T-helper 2 cell treated with Interferon-gamma antibody and Interleukin-4, amounts not matched to agents 100 ng/mL and 5 ng/mL, for 36 hours (primary cell): ENCODE measurements at places on chromosomes 3 and 15. TPM values are rescaled to one million over a fixed set of nuclear protein-coding genes. Genes with fewer than 3 reads are reported as not detected.

The MUC4 gene
- 0.34 and 0.39 TPM in 2 replicates for total RNA-seq

The SMCO1 gene
- total RNA-seq = not detected in 2 replicates

The CLDN1 gene
- 0.39 TPM in 2 replicates for total RNA-seq

The LRRC31 gene
- total RNA-seq = not detected in 2 replicates

The B3GNT5 gene
- total RNA-seq = 2.8 and 3.3 TPM in 2 replicates

The SNURF gene
- 7.0 and 12.6 TPM in 2 replicates for total RNA-seq

The ZIC1 gene
- not detected in 2 replicates for total RNA-seq

The ANKRD34C gene
- not detected in 2 replicates for total RNA-seq

The MAGEL2 gene
- total RNA-seq = not detected in 2 replicates

The C3orf49 gene
- not detected in 2 replicates for total RNA-seq

The NR1I2 gene
- total RNA-seq = 0.07 and 0.09 TPM in 2 replicates

The FANCD2 gene
- total RNA-seq = 56.6 and 61.9 TPM in 2 replicates

The UQCRC1 gene
- total RNA-seq = 180 and 183 TPM in 2 replicates

The SIDT1 gene
- 15.5 and 17.6 TPM in 2 replicates for total RNA-seq

The SRGAP3 gene
- total RNA-seq = 6.8 and 7.1 TPM in 2 replicates

The ZBTB47 gene
- total RNA-seq = 0.11 and 0.32 TPM in 2 replicates

The ACTRT3 gene
- 0.45 and 0.61 TPM in 2 replicates for total RNA-seq
